Activated CD8-positive, alpha-beta memory T cell treated with anti-CD3 and anti-CD28 coated beads, Interleukin-2, amount 10 ng/mL, durations not matched to agents 7 days and 5 days (primary cell): ENCODE measurements at places on chromosomes 11 and 22.
A peak's percentile ranks its signal among the peaks of the same experiment; 100 is the strongest.

DNA sequence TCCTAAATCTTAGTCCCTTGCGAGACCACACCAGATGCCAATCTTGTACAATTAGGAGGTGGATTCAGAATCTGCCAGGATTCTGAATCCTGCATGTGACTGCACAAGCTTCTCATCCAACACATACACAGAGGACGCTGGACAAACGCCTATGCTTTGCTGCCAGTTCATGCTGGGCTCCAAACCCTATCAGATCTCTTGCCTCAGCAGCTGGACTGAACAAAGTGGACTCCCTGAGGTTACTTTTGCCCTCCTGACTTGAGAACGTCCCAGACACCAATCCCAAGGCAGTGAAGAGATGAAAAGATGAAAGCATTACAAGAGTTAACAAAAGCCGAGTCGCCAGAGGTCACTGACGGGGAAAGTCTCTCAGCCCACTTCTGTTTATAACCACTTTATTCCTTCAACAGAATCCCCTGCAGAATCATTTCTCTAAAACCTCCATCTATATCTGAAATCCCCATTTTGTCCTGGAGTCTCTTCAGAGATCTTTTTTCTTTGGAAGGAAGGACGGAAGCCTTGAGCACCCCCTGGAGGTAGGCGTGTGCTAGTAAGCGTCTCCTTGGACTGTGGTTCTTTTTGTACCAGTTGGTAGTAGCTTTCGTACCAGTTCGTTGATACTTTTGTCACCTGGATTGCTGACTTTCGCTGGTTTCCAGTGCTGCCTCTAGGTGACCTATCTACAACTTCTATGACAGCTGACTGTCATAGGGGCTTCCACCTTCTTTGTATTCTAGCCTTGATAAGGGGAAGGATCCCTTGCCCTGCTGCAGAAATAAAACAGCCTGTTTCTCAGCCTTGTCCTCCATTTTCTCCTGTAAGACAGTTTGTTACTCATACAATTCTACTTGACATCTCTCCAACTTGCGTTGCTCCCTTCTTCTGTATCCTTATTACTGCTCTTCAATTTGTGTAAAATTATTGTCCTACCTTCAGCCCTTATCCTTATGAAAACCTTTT, 26.1 kb upstream of the EED start:
- H3K4me1 ChIP-seq: peaks cover 35% of the 10 kb centered on the region
- H3K4me3 ChIP-seq: peak overlapping the region; percentile 61
- peak; percentile 77 for DNase-seq
- H3K36me3 ChIP-seq: peaks cover 2% of the 10 kb centered on the region
- peak overlapping the region; percentile 61 for H3K27ac ChIP-seq

DNA sequence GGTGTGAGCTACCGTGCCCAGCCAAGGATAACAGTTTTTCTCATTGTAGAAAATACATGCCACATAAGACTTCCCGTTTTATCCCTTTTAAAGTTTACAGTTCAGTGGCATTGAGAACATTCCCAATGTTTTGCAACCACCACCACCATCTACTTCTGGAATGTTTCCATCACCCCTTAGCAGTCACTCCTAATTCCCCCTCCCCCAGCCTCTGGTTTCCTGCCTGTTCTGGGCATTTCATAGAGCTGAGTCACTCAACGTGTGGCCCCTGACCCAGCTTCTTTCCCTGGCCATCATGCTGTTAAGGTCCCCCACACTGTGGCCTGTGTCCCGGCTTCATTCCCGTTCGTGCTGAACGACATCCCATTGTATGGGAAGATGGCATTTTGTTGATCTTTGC, 30.7 kb downstream of the FGF4 start:
- no peak for DNase-seq
- no peaks in the 10 kb centered on the region for H3K4me1 ChIP-seq
- no peak overlapping the region for H3K27ac ChIP-seq
- no peak overlapping the region for H3K4me3 ChIP-seq
- peaks cover 3% of the 10 kb centered on the region for H3K27me3 ChIP-seq
- no peaks in the 10 kb centered on the region for H3K36me3 ChIP-seq

- H3K4me1 ChIP-seq: peaks cover 16% of the 10 kb centered on the region
- H3K27ac ChIP-seq: no peak overlapping the region
- peaks cover 3% of the 10 kb centered on the region for H3K36me3 ChIP-seq
- no peaks in the 10 kb centered on the region for H3K27me3 ChIP-seq
These were observed 3.7 kb upstream of the RANGAP1 start for GRCh38 chr22:41289671-41290070.

GRCh38 chr11:14546672-14547071, 26.5 kb upstream of the PSMA1 start:
- peaks cover 32% of the 10 kb centered on the region for H3K4me1 ChIP-seq
- no peak overlapping the region for H3K27ac ChIP-seq
- no peaks in the 10 kb centered on the region for H3K27me3 ChIP-seq
- H3K4me3 ChIP-seq: no peak overlapping the region

DNA sequence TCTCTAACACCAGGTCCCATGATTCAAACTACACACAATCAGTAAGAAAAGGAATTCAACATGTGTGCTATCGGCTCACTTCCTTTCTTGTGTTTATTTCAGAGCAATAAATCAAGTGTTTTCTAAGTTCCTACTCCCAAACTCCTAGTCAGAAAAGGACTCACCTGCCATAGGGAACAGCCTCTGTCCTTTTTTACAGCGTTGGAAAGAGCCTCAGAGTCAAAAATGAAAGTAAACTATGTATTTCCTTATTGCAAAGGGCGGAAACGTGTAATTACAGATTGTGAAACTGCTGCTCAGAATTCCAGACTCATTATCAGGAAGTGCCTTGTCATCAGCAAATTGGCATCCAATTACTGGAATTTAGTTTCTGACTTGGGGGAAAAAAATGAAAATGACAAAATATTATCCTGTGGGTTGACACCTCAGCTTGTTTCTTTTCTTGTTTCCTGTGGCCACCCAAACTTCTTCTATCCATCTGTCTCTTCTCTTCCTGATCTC, at the start of gene CASP4:
Gene CASP4 (minus strand): TSS at position 220 of the 501 bp plus-strand sequence. CDS start 49 bp downstream, at position 171.
- H3K4me1 ChIP-seq: peaks cover 27% of the 10 kb centered on the region
- H3K4me3 ChIP-seq: peak within 1 kb of the TSS; percentile 96
- DNase-seq: no peak
- H3K27me3 ChIP-seq: no peaks in the 10 kb centered on the region
- peak within 1 kb of the TSS; percentile 95 for H3K27ac ChIP-seq
- peaks cover 53% of the 10 kb centered on the region for H3K36me3 ChIP-seq

GRCh38 chr22:20494978-20495860, at the start of gene KLHL22:
TSS of gene KLHL22 (minus strand) at chr22:20495795. CDS start at chr22:20489211, 6,584 bp downstream.
- peak; percentile 58 for DNase-seq
- peaks cover 2% of the 10 kb centered on the region for H3K36me3 ChIP-seq
- no peaks in the 10 kb centered on the region for H3K27me3 ChIP-seq
- peak within 1 kb of the TSS; percentile 75 for H3K27ac ChIP-seq

DNA sequence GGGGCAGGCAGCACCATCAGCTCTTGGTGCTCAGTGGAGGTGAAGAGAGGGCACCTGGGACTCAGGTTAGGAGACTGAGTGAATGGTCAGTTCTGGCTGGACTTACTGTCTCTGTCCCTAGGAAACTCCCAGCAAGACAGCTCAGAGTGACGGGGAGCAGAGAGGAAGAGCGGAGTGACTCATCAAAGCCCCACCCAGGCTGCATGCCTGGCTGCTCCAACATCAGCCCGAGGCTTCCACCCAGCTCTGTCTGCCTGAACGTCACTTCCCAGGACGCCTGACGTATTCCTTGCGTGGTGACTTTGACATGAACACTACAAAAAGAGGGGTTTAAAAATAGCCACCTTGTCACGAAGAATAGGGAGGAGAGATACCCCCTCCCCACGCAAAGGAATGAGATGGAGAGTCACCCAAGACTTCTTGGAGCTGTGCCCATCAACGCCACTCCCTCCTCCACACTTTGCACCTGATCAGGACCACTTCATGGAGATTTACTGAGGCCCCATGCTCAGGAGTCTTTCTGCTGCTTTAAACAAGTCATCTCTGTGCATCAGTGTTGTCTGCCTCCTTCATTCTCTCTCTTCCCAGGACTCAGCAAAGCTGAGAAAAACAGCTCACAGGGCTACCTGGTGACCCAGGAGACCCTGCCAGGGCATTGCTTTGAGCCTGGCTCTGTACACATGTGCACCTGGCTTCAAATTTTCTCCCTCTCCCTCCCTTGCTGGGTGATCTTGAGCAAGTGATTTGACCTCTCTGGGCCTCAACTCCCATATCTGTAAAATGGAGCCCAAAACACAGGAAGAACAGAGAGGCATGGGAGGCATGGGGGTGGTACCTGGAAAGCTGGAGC, 83.1 kb downstream of the MN1 start:
- no peaks in the 10 kb centered on the region for H3K4me1 ChIP-seq
- H3K4me3 ChIP-seq: no peak overlapping the region
- H3K27me3 ChIP-seq: no peaks in the 10 kb centered on the region
- H3K36me3 ChIP-seq: no peaks in the 10 kb centered on the region
- no peak overlapping the region for H3K27ac ChIP-seq

DNA sequence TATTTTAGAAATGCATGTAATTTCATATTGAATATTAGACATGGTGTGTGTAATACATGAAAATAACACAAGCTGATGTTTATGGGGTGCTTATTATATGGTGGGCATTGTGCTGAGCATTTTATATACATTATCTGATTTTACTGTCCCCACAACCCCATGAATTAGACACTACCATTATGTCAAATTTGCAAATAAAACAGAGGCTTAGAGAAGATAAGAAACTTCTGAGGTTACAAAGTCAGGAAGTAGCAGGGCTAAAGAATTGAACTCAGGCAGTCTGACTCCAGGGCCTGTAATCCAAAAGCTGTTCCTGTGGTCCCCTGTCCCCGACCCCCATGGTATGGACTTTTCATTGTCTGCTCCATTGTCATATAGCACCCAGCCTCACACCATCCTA, 49.4 kb upstream of the NAV2 start:
- no peak overlapping the region for H3K27ac ChIP-seq
- DNase-seq: no peak
- peaks cover 2% of the 10 kb centered on the region for H3K27me3 ChIP-seq
- H3K4me3 ChIP-seq: no peak overlapping the region
- no peaks in the 10 kb centered on the region for H3K36me3 ChIP-seq

- H3K27ac ChIP-seq: peak overlapping the region; percentile 73
- peaks cover 23% of the 10 kb centered on the region for H3K4me1 ChIP-seq
- peak; percentile 49 for DNase-seq
These were observed 3.8 kb downstream of the PIM3 start for GRCh38 chr22:49964136-49965090.

DNA sequence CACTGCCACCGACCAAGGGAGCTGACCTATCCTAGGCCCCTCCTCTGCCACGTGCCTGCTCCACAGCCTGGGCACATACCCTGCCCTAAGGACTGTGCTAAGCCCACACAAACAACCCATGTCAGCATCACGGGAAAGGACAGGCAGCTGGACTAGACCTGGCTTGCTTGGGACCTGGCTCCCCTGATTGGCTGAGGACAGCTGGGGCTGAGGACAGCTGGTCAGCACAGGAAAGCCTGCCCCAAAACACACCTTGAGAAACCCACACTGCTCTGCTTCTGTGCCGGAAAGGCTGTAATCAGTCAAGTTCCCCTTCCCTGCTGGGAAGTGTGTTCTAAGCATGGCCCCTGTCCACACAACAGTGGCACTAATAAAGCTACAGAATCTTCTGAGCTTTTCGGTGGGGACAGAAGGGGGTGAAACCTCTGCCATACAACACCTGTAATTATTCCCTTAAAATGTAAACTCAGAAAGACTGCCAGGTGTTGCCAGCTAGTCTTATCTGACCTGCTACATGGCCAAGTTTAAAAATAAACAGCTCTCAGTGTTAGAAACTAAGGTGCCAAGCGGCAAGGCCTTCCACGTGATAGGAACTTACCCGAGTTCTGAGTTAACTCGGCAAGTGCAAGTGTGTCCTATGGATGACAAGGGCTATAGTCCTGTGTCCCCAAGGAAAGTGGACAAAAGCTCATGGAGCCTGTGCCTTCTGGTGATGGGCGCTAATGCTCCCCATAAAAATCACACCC, 35.7 kb upstream of the ARFGAP3 start:
- no peak for DNase-seq
- H3K27me3 ChIP-seq: no peaks in the 10 kb centered on the region
- H3K4me3 ChIP-seq: no peak overlapping the region

DNA sequence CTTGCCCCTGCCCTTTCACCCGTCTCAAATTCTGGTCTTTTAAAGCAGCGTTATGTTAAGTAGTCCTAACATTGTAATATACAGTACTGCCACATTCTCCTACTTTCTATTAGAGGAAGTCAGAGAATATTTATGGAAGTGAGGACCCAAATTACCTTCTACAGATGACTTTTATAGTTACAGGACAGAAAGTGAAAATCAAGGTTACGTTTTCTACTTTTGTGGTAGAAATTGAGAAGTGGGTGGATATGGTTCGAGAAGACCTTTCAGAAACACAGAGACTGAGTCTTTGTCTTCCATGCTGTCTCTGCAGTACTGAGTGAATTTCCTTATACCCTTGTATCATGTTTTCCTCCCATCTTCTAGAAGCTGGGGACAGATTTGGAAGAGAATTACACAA, 17.1 kb downstream of the SC5D start:
- peaks cover 12% of the 10 kb centered on the region for H3K4me1 ChIP-seq
- DNase-seq: no peak

DNA sequence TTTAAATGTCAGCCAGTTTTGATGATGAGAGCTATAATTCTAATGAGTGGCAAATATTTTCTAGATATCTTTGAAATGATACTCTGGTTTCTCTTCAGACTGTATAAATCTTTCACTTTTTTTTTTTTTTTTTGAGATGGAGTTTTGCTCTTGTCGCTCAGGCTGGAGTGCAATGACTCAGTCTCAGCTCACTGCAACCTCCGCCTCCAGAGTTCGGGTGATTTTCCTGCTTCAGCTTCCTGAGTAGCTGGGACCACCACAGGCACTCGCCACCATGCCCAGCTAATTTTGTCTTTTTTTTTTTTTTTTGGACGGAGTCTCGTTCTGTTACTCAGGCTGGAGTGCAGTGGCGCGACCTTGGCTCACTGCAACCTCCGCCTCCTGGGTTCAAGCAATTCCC, 113.6 kb downstream of the TEAD1 start:
- DNase-seq: no peak
- no peak overlapping the region for H3K27ac ChIP-seq
- no peak overlapping the region for H3K4me3 ChIP-seq
- no peaks in the 10 kb centered on the region for H3K4me1 ChIP-seq
- H3K36me3 ChIP-seq: no peaks in the 10 kb centered on the region
- H3K27me3 ChIP-seq: peaks cover 29% of the 10 kb centered on the region

GRCh38 chr11:124339396-124340141, 19.6 kb upstream of the OR8D2 start:
- no peak overlapping the region for H3K4me3 ChIP-seq
- no peaks in the 10 kb centered on the region for H3K36me3 ChIP-seq
- no peaks in the 10 kb centered on the region for H3K27me3 ChIP-seq
- no peaks in the 10 kb centered on the region for H3K4me1 ChIP-seq

DNA sequence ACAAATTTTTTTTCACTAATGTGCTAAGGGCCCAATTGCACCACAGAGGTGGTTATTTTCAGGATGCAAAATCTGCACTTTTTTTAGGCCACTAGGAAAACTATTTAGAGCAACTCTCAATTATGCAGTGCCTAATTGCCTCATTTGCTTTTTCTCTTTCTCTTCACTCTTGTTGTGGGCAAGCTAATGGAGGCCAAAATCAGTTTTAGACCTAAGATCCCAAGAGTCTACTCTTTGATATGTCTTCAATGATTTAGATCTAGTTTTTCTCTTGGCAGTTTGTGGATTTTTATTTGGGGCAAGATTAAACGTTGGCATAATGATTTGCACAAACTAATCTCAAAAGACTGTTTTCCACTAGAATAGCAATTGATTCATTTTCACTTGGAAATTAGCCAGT, 1996.9 kb downstream of the LRRC4C start:
- H3K27me3 ChIP-seq: no peaks in the 10 kb centered on the region
- no peaks in the 10 kb centered on the region for H3K36me3 ChIP-seq
- H3K4me3 ChIP-seq: no peak overlapping the region
